ENCODE measurements at places on chromosomes 11 and 22. TPM values are rescaled to one million over a fixed set of nuclear protein-coding genes. Genes with fewer than 3 reads are reported as not detected.

Gene CRACR2B
- 0.54 TPM for total RNA-seq

DNA sequence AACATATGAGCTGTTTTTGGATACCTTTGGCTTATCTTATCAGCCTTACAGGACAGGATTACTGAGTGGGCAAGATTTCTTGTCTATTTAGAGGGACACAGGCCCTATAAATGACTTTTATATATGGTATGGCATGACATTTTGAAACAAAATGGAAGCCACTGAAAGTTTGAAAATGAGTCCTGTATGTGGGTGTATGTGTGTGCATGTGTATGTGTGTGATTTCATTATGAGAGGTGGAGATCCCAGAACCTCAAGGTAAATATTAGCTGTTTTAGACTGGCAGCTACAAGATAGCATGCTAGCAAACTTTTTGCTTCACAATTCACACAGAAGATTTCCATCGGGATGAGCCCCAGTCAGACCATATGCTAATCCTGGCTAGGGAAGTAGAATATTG lies 970.5 kb upstream of the CCDC90B start:
- no peak for DNase-seq
- H3K27me3 ChIP-seq: no peaks in the 10 kb centered on the region
- H3K27ac ChIP-seq: no peak overlapping the region
- no peaks in the 10 kb centered on the region for H3K4me1 ChIP-seq

GRCh38 chr22:37498289-37498909 lies 12.2 kb upstream of the MFNG start:
- H3K27me3 ChIP-seq: no peaks in the 10 kb centered on the region
- H3K4me3 ChIP-seq: no peak overlapping the region
- peaks cover 8% of the 10 kb centered on the region for H3K36me3 ChIP-seq
- peaks cover 24% of the 10 kb centered on the region for H3K4me1 ChIP-seq

DNA sequence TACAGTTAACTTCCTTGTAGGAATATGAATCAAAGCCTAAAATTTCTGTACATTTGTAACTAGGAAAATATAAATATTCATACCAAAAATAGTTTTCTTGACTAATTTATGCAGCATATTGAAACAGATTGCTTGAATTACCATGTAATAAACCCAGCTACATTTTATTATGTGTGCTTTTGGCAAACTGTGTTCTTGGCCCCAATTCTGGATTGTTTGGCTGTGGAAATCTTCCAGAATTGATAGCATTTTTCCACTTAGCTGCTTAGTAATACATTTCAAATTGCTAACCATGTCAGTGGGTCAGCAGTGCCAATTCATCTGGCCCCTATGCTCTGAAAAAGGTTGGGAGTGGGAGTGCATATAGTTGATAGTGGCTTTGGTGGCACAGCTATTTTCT lies 32.3 kb downstream of the PDHX start:
- H3K27ac ChIP-seq: no peak overlapping the region
- H3K36me3 ChIP-seq: peaks cover 4% of the 10 kb centered on the region

- H3K4me1 ChIP-seq: no peaks in the 10 kb centered on the region
- H3K4me3 ChIP-seq: no peak overlapping the region
- H3K36me3 ChIP-seq: no peaks in the 10 kb centered on the region
- H3K27me3 ChIP-seq: peaks cover 18% of the 10 kb centered on the region
These were observed 471.7 kb downstream of the NTM start for GRCh38 chr11:131841925-131842635.

DNA sequence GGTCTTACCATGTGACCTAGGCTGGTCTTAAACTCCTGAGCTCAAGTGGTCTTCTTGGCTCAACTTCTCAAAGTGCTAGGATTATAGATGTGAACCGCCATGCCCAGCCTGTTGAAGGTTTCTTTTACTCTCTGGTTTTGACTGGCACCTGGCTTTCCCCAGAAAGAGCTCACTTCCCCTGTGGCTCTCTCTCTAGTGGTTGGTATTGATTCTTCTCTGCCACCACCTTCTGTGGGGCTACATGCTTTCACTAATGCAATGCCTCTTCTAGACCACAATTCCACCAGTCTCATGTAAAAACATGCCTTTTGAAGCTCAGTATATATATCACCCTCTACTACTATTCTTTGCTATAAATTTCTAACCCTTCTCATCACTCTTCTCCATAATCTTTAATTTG lies 67.2 kb downstream of the CCDC83 start:
- H3K4me1 ChIP-seq: no peaks in the 10 kb centered on the region
- H3K4me3 ChIP-seq: no peak overlapping the region
- H3K27ac ChIP-seq: no peak overlapping the region
- no peaks in the 10 kb centered on the region for H3K36me3 ChIP-seq

Gene CALCA
- total RNA-seq: not detected

Gene LRP5
- 11.1 TPM for total RNA-seq

Gene TENM4
- total RNA-seq: 9.0 TPM

Gene STK33
- total RNA-seq: 2.3 TPM

Gene GRM5
- under 0.01 TPM for total RNA-seq

DNA sequence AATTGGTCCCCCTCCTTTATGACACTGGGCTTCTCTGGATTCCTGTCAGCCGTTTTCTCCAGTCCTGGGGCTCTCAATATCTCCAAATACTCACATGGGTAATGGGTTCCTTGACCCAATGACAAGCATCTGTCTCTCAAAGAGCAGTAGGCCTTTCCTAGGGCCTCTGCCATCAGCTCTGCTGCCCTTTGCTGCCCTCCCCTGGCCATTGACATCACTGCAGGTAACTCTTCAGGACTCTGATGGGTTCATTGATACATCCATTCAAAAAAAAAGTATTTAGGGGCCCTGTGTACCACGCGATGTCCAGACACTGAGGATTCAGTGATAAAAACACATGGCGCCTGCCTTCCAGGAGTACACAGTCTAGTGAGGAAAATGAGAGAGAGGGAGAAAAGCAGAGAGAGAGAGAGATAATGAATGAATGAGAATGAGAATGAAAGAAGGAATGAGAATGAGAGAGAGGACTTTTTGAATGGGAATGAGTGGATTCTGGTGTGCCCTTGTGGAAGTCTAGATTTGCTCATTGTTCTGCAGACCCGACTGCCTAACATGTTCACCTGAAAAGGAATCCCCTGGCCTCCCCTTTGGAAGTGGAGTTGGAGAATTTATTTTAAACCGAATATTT lies 42.6 kb upstream of the OLFML1 start:
- H3K27ac ChIP-seq: no peak overlapping the region
- DNase-seq: peak; percentile 31
- no peaks in the 10 kb centered on the region for H3K36me3 ChIP-seq
- no peaks in the 10 kb centered on the region for H3K27me3 ChIP-seq
- H3K4me1 ChIP-seq: no peaks in the 10 kb centered on the region
